ENCODE measurements at places on chromosomes 13 and 19. TPM values are rescaled to one million over a fixed set of nuclear protein-coding genes. Genes with fewer than 3 reads are reported as not detected.

The TLE5 gene
- polyA plus RNA-seq = 133 TPM

DNA sequence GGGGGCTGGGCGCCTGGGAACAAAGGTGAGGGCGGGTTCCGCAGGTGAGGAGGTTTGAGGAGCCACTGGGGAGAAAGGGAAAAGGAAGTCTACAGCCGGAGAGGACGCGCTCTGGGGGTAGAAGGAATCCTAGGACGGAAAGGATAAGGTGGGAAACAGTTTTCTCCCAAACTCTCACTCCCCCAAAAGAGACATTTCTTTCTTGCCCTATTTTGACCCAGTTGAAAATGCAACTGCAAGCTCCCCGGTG, 651 bp upstream of the POLR1D start:
- no peak for DNase-seq

DNA sequence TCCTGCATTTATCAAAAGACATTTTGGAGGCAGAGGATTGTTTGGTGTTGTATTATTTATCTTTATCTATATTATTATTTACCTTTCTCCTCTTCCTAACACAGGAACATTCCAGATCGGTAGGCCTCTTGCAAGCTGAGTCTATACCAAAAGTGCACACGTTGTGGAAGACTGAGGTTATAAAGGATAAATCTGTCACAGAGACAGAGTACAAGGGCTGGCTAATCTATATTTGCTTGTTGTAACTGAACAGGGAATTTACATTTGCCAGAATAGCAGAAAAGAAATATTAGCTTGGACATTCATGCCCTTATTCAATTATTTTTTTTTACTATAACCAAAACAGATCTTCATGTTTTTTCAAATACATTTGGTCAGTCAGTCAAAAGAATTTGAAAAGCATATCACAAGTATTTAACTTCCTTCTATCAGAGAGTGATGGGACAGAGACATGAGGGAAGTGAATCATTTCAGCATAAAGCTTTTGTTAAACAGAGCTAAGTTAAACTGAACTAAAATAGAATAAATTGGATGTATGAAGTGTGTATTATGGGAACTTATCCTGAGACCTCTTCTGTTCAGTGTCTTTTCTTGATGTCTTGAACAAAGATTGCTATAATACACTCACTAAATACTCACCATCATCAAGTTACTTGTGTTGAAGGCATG, 352.5 kb downstream of the DNAJC15 start:
- DNase-seq = no peak

- DNase-seq = peak; percentile 55
Measured at GRCh38 chr19:54430306-54431254, 15.3 kb downstream of the TTYH1 start.

All from GM23248 (cell line).